NCI-H2029 treated with DMSO at 0.1 percent for 48 hours (cell line): ENCODE measurements at places on chromosomes 5 and 9.

GRCh38 chr5:68533571-68534084 is 318.1 kb downstream of the PIK3R1 start:
- peak; percentile 92 for DNase-seq

DNA sequence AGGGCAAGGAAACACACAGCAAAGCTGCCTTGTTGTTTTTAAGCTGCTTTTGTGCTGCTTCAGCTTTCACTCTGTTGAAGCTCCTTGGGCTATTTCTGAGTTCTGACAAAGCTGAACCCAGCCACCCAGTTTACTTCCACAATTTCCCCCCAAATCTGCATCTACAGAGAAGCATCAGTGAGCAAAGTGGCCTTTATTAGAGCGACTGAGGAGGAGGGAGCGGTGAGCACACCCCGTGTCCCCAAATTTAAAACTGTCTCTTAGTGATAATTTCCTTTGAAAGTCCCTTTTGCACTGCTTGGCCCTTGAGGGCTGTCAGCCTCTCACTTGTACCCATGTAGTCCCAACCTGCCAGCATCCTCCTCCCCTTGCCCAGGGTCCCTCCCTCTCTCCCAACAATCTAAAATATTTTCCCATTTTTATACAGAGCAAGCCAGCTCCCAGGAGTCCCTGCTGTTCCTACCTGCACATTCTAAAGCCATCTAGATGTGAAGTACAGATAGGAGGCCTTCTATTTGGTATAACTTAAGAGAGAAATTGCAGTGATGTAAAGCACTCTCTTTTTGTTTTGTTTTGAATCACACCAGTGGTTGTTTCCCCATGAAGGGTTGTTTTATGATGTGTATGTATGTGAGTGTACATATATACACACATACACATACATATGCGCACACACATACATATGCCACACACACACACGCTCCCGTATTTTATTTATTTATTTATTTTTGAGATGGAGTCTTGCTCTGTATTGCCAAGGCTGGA is 313.5 kb downstream of the TLE4 start:
- DNase-seq: no peak

DNA sequence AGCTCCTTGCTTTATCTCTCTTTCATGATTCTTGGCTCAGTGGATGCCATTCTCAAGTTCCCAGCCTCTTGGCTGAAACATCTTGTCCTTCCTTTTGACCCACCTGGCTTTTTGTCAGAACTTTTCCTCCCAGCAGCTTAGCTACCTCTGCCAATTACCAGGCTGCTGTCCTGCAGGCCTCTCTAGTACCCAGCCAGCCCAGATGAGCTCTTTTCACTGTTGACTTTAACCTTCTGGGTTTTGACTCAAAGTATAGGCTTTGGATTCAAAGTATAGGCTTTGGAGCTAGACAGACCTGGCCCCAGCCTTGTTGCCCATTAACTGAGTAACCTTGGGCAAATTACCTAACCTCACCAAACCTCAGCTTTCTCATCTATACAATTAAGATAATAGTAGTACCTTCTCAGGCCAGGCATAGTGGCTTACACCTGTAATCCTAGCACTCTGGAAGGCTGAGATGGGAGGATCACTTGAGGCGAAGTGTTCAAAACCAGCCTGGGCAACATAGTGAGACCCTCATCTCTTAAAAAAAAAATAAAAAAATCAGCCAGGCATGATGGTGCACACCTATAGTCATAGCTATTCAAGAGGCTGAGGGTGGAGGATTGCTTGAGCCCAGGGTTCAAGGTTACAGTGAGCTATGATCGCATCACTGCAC is 6.6 kb upstream of the TMEFF1 start:
- DNase-seq: no peak

DNA sequence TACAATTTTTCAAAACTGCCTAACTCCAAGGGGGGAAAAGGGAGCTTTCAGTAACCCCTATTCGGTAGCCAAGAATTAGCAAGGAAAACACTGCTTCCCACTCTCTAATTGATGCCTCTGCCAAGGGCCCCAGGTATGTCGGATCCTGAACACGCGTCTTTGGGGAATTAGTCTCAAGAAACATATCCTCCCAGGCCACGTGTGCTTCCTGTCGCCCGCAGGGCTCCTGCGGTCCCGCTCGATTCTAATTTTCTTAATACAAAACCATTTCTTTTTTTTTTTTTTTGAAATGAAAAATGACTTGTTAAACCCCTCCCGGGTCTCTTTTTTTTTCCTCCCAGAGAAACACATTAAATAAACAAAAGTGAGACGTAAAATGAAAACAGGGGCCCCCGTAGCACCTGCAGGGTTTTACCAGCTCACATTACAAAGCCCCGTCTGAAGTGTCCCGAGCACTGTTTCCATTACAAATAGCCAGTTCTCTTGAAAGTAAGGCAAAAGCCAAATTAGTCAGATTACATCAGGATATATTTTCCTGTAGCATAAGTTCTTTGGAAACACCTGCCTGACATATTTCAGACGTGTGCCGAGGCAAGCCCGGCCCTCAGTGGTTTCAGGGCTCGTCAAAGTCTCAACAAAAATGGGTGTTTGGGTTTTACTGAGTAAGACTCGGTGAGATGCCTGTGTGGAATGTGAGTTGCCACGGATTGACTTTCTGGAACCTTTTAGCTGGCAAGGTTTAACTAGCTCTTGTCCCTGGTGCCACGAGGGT is 21.5 kb downstream of the SMIM23 start:
- peak; percentile 33 for DNase-seq

DNA sequence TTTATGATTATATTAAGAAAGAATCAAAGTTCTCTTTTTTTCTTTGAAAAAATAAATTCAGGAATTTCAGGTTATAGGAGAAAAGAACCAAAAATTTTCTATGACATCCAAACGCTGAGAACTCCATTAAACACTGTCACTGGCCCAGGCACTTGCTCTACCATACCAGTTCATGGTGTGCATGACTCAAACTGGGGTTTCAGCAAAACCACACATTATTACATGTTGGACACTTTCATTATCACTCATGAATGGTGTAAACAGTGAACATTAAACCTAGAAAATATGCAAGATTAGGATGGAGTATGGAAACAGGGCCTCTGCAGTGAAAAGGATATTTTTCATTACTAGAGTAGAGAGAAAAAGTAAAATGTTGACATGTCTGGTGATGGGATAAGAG is 369.9 kb upstream of the FAM174A start:
- no peak for DNase-seq

DNA sequence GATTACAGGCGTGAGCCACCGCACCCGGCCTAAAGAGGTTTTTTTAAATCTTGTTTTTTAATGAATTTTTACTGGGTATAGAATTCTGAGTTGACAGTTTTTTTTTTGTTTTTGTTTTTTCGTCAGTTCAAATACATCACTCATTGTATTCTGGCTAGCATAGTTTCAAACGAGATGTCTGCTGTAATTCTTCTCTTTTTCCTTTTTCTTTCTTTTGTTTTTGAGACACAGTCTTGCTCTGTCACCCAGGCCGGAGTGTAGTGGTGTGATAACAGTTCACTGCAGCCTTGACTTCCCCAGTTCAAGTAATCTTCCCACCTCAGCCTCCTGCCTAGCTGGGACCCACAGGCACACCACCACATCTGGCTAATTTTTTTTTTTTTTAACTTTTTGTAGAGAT is 2.2 kb upstream of the PRRT1B start:
- DNase-seq: no peak

- DNase-seq: no peak
Measured at GRCh38 chr5:3913279-3913678, 317.6 kb downstream of the IRX1 start.

- peak; percentile 42 for DNase-seq
Measured at GRCh38 chr5:147558826-147559225, 49.0 kb upstream of the DPYSL3 start.

GRCh38 chr9:69673311-69673640 is 1.1 kb upstream of the APBA1 start:
- DNase-seq: no peak

DNA sequence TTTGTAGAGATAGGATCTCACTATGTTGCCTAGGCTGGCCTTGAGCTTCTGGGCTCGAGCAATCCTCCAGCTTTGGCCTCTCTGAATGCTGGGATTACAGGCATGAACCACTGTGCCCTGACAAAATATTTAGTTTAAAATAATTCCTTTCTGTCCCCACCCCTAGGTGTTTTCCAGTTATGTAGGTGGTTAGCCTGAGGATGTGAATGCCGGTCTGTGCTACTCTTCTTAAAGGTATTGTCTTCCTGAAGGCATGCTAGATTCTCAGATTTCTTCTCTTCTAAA is 56.7 kb upstream of the BASP1 start:
- DNase-seq: no peak
